Endothelial cell of umbilical vein (primary cell): ENCODE measurements at places on chromosomes 7 and 10.

DNA sequence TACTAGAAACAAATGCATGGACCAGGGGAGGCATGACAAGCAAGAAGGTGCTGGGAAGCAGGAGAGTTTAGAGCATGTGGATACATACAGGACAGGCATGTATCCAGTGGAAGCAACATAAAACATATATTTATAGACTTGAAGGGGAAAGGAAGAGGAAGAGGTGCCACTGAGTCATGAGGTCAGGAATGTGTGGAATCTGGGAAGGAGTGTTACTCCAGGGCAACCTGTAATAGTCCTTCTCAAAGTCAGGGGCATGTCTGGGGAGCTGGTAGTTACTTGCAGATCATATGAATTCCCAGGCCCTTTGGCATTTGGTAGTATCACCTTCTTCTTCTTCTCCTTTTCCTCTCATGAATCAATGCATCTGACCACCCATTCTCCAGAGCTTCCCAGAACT lies 246.6 kb downstream of the XPNPEP1 start:
- DNase-seq: no peak

- no peak for DNase-seq
These were observed 257.3 kb downstream of the ZNF33B start for GRCh38 chr10:42380926-42381547.

DNA sequence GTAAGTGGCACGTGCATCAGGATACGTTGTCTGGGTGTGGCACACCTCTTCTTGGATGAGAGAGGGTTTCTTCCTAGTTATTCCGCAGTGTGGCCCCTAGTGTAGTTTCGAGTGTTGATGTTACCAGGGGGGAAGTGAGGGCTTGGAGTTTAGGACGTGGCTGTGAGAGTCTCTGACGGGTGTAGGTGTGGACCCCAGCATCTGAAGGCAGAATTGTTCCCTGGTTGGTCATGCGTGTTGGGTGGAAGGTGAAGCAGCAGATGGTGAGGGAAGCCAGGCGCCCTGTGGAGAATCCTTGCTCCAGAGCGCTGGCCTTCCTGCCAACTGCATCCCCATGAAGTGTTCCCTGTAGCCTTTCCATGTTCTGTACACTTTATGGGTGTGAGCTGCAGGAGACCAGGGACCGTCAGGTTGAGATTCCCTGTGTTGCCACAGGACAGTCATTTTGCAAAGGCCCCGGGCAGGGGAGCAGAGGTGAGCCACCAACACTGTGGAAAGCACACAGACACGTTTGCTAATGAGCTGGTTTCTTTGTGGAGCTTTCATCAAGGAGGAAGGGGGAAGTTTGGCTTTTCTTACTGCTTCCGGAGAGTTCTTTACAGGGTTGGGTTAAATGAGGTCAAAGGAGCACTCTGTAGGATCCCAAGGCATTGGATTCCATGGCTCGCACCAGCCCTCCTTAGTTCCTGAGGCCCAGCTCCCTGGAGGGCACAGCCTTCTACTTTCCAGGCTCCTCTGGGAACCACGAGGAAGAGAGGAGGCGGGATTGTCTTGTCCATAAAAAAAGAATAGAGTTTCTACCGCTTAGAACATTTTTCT lies 32.0 kb downstream of the TSPAN14 start:
- no peak for DNase-seq

- no peak for DNase-seq
These were observed 335.8 kb upstream of the MBL2 start for GRCh38 chr10:53108317-53108934.

- DNase-seq: no peak
These were observed 111.5 kb downstream of the SEMA3C start for GRCh38 chr7:80807166-80807900.

- peak; percentile 19 for DNase-seq
These were observed at the start of gene FOXP2 for GRCh38 chr7:114414156-114415063. Gene FOXP2, plus strand, starts transcription at chr7:114414815. Its CDS starts 11,697 bp downstream, at chr7:114426512.

GRCh38 chr10:24465124-24465874 lies 256.4 kb downstream of the KIAA1217 start:
- no peak for DNase-seq

DNA sequence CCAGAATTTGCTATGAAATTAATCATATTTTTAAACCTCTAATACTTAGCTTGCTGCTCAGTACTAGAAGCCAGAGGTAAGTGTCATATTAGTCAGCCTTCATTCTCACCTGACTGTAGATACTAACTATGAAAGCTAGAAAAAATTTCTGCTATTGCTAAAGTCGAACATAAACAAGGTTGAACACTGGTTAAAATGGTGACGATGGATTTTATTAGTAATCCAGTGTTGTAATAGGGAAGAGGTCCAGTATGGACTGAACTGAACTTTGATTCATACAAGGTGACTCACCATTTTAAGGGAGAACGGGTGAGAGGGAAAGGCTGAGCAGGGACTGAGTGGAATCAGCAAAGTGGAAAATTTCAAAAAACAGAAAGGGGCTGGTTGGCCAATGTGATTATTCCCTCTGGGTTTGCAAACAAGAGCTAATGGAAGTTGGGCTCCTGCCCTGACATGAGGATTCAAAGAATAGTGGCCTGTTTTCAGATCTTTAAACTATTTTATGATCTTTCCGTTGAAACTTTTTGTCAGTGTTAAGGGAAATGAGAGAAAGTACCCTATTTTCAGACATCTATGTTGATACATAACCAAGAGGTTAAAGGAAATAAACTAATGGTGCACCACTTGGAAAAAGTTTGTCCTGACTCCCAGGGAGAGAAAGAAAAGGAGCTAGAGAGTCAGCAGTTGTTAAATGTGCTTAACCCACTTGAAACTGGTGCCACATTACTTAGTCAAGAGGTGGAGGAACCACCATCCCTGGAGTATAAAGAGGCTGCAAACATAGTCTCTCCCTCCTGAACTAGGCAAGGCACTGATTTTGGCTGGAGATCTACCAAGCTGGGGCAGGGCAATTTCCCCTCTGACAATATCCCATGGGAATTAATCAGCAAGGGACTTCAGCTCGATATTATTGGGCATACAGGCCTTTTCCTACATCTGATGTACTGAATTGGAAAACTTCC lies 15.3 kb upstream of the AKR1C1 start:
- peak; percentile 45 for DNase-seq

DNA sequence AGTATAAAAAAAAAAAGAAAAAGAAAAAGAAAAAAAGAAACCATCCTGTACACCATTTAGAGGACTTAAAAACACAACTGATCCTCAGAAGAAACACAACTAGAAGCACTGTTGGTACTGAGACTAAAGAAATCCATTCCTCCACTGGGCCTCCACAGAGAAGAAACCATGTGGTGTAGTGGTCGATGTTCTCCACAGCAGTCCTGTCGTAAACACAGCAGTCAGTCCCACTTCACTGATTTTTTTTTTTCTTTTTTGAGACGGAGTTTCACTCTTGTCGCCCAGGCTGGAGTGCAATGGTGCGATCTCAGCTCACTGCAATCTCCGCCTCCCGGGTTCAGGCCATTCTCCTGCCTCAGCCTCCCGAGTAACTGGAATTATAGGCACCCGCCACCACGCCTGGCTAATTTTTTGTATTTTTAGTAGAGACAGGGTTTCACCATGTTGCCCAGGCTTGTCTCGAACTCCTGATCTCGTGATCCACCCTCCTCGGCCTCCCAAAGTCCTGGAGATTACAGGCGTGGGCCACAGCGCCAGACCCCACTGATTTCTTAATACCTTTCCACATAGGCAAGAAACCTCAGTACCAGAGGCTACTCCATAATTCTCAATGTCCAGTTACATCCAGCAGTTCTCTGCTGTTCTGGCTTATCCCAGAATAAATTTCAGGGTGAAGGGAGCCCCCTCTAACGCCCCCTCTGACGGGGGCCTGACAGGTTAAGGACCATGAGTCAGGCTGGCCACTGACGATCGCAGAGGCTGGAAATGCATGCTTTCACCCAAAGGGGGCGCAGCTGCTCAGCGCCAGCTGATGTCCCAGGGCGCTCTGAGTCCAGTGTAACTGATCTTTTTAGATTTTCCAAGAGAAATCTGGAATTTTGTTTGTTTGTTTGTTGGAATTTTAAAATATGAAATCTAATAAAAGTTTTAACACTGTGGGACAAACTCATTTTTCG lies 24.8 kb upstream of the FFAR4 start:
- DNase-seq: peak; percentile 69

DNA sequence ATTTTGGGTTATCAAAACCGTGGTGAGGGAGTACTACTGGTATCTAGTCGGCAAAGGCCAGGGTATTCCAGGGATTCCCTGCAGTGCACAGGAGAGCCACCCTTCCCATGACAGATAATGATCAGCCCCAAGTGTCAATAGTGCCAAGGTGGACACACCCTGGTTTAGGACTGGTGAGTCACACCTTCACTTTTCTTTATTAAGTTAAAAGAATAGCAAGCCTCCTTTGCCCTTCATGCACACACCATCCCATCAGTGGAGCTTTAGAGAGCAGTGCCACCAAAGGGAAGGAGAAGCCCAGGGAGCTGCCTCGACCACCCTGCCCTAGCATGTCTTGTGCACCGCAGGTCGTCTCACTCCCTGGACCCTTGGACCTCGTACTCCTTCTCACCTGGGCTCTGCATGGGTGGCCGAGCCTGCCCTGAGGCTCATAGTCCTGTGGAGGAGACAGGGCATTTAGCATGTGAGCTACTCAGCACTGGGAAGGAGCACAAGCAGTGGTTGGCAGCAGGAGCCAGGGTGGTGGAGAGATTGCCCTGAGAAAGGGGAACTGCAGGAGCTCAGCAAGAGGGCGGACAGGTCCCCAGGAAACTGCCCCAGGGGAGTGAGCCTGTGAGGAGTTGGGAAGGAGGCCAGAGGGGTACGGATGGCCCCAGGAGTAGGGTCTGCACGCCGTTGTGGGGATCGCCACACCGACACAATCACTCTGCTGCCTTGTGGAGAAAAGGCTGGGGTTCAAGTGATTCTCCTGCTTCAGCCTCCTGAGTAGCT lies 17.4 kb downstream of the UBE2D4 start:
- DNase-seq: no peak

DNA sequence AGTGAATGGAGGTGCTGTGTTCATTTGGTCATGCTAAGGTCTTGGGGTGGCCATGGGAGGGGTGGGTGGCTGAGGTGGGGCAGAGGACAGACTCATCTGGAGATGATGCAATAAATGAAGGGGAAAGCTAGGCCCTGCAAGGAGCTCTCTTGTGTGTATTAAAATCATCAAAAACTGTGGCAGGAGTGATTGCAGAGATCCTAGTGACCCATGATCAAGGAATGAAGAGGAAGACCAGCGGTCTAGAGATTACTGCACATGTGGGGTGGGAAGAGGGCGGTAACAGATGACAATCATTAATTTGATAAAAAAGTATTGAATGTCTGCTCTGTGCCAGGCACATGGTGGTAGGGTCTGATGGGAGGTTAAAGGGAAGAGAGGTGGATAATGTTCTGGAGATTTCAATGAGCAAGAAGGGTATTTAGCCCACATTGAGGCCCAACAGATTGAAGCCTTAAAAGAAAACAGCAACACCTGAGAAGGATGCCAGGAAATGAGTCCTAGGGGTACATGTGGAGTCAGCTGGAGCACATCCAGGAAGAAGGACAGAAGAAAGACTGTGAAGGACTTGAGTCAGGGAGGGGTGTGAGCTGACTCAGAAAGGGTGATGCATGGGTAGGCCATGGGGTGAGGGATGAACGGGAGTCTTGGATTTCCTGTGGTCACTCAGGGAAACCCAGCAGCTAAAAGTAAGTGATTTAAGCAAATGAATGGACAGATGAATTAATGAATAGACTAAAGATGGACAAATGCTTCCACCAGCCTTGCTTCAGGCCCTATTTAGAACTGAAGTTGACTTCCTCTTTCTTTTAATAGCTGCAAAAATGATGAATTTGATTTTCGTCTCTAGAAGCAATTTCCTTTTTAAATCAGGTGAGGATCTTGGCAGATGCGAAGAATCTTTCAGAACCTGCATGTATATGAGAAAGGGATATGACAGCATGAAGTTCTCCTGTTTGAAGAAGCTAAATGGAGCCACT lies 83.1 kb upstream of the IGFBP3 start:
- peak; percentile 2 for DNase-seq
